ENCODE measurements at places on chromosomes 13 and 19.
A peak's percentile ranks its signal among the peaks of the same experiment; 100 is the strongest.

DNA sequence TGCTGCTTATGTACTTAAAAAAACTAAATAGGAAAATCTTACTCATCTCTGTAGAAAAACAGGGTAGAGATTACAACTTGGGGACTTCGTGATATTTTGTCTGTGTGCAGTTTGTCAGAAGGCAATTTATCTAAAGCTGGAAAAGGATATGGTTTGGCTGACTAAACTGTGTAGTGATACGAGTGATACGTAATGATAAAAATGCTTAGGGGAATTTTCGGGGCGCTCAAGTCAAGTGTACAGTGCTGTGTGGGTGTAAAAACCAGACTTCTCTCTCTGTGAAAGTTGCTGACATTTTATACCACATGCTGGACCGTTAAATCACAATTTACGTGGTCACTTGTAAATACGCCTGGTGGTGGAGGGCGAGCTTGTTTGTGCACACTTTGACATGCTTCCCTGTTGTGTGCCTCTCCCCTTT lies 221.7 kb downstream of the KCNRG start:
- DNase-seq: no peak

GRCh38 chr19:12788682-12789097 lies 2.6 kb upstream of the JUNB start:
- no peak for DNase-seq

GRCh38 chr19:28026636-28027035 lies 1186.3 kb downstream of the UQCRFS1 start:
- DNase-seq: no peak

DNA sequence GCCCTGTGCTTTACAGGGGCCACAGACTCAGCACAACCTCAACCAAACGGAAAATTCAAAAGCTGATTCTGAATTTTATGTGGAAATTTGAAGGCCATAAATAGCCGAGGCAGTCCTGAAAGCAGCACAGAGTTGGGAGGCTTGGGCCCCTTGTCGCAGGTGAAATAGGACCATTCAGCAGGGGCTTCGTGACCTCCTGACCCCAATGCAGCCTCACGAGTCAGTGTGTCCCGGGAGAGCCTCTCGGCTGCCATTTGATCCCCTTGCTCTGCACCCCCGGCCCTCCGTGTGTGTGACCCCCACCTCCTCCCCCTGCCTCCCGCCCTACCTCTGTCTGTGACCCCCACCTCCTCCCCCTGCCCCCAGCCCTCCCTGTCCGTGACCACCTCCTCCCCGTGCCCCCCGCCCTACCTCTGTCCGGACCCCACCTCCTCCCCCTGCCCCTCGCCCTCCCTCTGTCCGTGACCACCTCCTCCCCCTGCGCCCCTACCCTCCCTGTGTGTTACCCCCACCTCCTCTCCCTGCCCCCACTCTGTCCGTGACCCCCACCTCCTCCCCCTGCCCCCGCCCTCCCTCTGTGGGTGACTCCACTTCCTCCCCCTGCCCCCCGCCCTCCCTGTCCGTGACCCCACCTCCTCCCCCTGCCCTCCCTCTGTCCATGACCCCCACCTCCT lies 41.7 kb upstream of the TFDP1 start:
- no peak for DNase-seq

DNA sequence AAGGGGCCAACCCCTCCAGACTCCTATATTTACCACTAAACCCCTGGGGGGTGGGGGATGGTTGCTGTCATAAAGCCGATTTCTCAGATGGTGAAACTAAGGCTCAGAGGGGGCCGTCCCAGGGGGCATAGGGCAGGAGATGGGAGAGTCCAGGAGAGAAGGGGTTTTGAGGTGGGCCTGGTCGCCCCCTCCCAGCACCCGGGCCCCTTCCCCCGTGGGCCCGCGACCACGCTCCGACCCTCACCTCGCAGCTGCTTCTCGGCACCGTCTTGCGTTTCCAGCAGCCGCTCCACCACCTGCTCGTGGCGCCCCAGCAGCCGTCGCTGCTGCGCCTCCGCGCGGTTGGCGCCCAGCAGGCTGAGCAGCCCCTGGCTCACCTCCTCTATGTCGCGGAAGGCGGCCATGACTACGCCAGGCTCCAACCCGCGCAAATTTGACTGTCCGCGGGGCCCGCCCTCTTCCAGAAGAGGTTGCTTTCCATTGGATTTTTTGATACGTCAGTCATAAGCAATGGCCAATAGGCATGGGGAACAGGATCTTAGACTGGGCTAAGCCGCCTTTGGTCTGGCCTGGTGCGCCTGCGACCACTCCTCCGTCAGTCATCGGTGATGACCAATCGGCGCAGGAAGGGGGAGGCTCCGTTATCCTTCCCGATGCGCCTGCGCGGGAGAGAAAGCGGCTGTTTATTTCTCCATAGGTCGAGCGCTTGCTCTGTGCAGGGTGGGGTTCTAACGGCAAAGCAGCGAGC lies at the start of gene SPC24:
Gene SPC24, minus strand, starts transcription at position 410 of the 748 bp plus-strand sequence. Its CDS starts 6 bp downstream, at position 404.
- peak; percentile 99 for DNase-seq

- no peak for DNase-seq
Measured at GRCh38 chr19:31502536-31503170, 153.4 kb upstream of the TSHZ3 start.

DNA sequence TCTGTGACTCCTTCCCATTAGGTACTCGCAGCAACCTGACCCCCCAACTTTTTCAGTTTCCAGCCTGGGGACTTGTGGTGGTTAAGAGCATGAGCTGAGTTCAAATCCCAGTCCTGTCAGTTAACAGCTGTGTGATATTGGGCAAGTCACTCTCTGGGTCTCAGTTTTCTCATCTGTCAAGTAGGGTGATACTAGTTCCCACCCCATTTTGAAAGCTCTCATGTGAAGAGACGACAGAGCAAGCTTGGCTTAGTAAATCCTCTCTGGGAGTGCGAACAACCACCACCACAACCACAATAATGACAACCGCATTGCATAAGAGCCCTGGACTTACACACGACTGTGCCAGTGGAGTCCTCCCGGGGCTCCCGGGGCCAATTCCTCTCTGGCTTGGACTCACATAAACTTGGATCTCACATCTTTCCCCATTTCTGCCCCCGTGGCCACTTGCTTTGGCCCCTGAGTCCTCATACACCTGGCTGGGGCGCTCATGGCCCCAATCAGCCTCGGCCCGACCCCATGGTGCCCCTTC lies 454 bp downstream of the BLVRB start:
- DNase-seq: no peak

Measured in NCI-H1417 (cell line).